Lower lobe of right lung (tissue), 2 donors: ENCODE measurements at places on chromosomes 7 and 10. TPM values are rescaled to one million over a fixed set of nuclear protein-coding genes. Genes with fewer than 3 reads are reported as not detected.

DNA sequence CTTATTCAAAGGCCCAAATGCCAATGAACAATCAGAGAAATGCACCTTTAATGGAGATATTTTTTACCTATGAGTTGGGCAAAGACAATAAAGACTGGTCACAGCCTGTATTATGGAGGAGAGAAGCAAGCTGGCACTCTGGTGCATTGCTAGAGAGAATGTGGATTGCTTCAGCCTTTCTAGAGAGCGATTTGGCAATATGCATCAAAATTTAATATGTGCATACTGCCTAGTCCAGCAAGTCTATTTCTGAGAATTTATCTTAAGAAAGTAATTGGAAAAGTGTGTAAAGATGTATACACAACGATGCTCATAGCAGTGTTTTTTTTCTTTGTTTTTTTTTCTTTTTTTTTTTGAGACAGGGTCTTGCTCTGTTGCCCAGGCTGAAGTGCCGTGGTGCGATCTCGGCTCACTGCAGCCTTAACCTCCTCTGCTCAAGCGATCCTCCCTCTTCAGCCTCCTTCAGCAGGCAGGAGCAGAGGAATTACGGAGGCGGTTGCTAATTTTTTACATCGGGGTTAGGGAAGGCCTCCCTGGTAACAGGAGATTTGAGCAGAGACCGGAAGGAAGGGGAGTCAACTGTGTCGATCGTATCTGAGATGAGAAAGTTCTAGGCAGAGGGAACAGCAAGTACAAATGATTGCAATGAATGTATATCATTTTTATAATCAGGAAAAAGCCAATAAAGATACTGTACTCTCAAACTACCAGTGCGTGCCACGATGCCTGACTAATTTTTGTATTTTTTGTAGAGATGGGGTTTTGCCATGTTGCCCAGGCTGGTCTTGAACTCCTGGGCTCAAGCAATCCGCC, 16.4 kb downstream of the KIAA1549 start:
- H3K4me1 ChIP-seq = peaks cover 16% of the 10 kb centered on the region
- H3K27ac ChIP-seq = no peak overlapping the region
- no peaks in the 10 kb centered on the region for H3K36me3 ChIP-seq
- no peak for DNase-seq
- no peak overlapping the region for H3K4me3 ChIP-seq

GRCh38 chr7:159126311-159127260, 18.1 kb downstream of the VIPR2 start:
- H3K27me3 ChIP-seq = peaks cover 19% of the 10 kb centered on the region
- no peak overlapping the region for H3K27ac ChIP-seq
- no peaks in the 10 kb centered on the region for H3K36me3 ChIP-seq
- no peaks in the 10 kb centered on the region for H3K4me1 ChIP-seq

GRCh38 chr7:20199015-20199737, 18.0 kb downstream of the MACC1 start:
- peaks cover 25% of the 10 kb centered on the region for H3K4me1 ChIP-seq
- H3K4me3 ChIP-seq = no peak overlapping the region
- H3K36me3 ChIP-seq = no peaks in the 10 kb centered on the region
- DNase-seq = peak; percentile 77
- H3K27ac ChIP-seq = peak overlapping the region; percentile 40
- H3K27me3 ChIP-seq = no peaks in the 10 kb centered on the region

PDE1C gene
- 15.5 TPM for total RNA-seq

DNA sequence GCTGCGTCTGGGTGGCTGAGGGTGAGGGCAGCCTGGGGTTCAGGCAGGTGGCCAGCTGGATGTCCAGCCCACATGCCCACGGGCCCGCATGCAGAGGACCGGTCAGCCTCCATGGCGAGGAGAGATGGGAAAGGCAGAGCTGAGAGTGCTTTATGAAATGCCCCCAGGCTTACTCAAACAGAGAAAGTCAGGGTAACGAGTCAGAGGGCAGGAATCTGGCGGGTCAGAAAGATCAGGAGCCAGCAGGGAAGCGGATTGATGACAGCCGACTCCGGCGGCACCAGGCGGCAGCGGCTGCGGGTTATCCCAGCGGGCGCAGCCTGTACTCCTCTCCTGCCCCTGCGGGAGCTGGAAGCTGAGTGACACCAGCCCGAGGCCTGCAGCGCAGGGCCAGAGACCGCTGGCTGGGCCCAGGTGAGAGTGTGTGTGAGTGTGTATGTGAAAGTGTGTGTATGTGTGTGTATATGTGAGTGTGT, 13.4 kb downstream of the SLC13A4 start:
- DNase-seq = no peak
- H3K4me1 ChIP-seq = no peaks in the 10 kb centered on the region
- H3K27ac ChIP-seq = no peak overlapping the region
- no peaks in the 10 kb centered on the region for H3K36me3 ChIP-seq

TFEC gene
- 41.9 TPM for total RNA-seq

STRIP2 gene
- 1.3 TPM for total RNA-seq

TRAPPC14 gene
- 24.3 TPM for total RNA-seq

ZNF853 gene
- total RNA-seq = 4.4 TPM

- H3K27ac ChIP-seq = no peak overlapping the region
- DNase-seq = no peak
- no peak overlapping the region for H3K4me3 ChIP-seq
- H3K36me3 ChIP-seq = peaks cover 68% of the 10 kb centered on the region
- no peaks in the 10 kb centered on the region for H3K27me3 ChIP-seq
Measured at GRCh38 chr7:100102950-100103840, 1.8 kb downstream of the AP4M1 start.

GRCh38 chr10:17208476-17208875, 7.0 kb upstream of the TRDMT1 start:
- H3K4me3 ChIP-seq = no peak overlapping the region
- no peaks in the 10 kb centered on the region for H3K27me3 ChIP-seq
- H3K4me1 ChIP-seq = no peaks in the 10 kb centered on the region
- no peak overlapping the region for H3K27ac ChIP-seq
- H3K36me3 ChIP-seq = no peaks in the 10 kb centered on the region

DNA sequence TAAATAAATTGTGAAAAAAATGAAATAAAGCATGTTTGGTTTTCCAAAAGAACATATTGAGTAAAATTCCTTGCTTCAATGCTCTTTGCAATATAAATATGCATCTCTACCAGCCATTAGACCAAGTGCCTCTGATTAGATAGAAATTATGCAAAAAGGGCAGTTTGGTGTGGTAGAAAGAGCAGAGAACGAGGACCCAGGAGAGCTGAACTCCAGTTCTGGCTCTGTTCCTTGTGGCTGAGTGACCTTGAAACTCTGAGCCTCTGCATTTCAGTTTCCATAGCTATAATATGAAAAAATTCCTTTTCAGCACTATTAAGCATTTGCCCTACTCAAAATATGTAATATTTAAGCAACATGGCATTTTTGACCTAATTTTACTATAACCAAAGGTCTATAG, 36.5 kb downstream of the COL1A2 start:
- H3K36me3 ChIP-seq = peaks cover 22% of the 10 kb centered on the region
- no peaks in the 10 kb centered on the region for H3K27me3 ChIP-seq
- peaks cover 3% of the 10 kb centered on the region for H3K4me1 ChIP-seq
- no peak for DNase-seq

EVX1 gene
- total RNA-seq = not detected

- H3K4me1 ChIP-seq = no peaks in the 10 kb centered on the region
- no peaks in the 10 kb centered on the region for H3K36me3 ChIP-seq
- no peak overlapping the region for H3K4me3 ChIP-seq
- DNase-seq = no peak
- H3K27ac ChIP-seq = no peak overlapping the region
- H3K27me3 ChIP-seq = no peaks in the 10 kb centered on the region
Measured at GRCh38 chr7:34225193-34225592, 319.9 kb downstream of the BMPER start.

CALD1 gene
- 140 TPM for total RNA-seq

DNA sequence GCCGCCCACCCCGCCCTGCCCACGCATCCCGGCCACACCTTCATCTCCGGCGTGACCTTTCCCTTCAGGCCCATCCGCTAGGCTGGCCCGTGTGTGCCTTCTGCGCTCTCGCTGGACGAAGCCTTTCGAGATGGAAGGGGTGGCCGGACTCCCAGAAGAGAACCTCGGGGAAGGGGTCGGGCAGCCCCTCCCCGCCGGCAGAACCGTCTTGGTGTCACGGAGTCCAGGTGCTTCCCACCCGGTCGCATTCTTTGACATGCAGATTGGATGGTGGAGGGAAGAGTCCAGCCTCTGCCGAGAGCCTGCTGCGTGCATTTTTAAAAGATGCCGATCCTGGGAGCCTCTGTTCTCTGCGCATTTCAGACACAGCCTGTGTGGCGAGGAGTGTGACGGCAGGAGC, 7.3 kb upstream of the ZNF853 start:
- H3K4me3 ChIP-seq = no peak overlapping the region
- peaks cover 56% of the 10 kb centered on the region for H3K36me3 ChIP-seq
- no peak for DNase-seq
- no peak overlapping the region for H3K27ac ChIP-seq
- no peaks in the 10 kb centered on the region for H3K4me1 ChIP-seq

GRCh38 chr7:157096286-157097055, 42.3 kb upstream of the UBE3C start:
- no peak overlapping the region for H3K4me3 ChIP-seq
- H3K27me3 ChIP-seq = no peaks in the 10 kb centered on the region
- no peak overlapping the region for H3K27ac ChIP-seq

NXPH1 gene
- total RNA-seq = not detected

DNA sequence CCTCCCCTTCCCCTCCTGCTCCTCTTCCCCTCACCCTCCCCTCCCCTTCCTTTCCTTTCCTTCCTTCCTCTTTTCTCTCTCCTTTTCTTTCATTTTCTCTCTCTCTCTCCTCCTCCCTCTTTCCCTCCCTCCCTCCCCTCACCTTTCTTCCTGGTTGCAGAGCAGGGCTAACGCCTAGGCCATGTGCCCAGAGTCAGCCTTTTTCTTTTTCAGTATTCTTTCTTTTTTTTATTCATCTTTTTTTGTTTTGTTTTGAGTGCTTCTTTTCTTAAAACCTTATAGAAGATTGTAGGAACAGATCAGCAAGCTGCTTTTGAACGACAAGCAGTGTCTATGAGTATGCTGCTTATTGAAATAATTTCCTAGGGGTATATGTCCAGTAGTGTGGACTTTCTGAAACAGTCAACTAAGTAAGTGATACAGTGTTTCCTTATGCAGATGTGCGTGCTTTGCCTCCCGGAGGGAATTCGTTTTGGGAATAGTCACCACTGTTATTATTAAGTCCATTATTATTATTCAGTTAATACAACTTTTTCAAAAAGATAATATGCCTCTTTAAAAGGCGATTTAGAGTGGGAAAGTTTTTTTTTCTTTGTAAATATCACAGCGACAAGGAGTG, 219.2 kb downstream of the CAMK1D start:
- H3K27ac ChIP-seq = no peak overlapping the region
- H3K27me3 ChIP-seq = no peaks in the 10 kb centered on the region
- H3K4me3 ChIP-seq = no peak overlapping the region
- H3K4me1 ChIP-seq = no peaks in the 10 kb centered on the region
- no peak for DNase-seq

- peak; percentile 43 for DNase-seq
- peak overlapping the region; percentile 62 for H3K4me3 ChIP-seq
- H3K27ac ChIP-seq = peak overlapping the region; percentile 68
- H3K27me3 ChIP-seq = peaks cover 19% of the 10 kb centered on the region
Measured at GRCh38 chr7:33903791-33904680, 1.3 kb upstream of the BMPER start.

- H3K27ac ChIP-seq = no peak overlapping the region
- H3K36me3 ChIP-seq = no peaks in the 10 kb centered on the region
- no peaks in the 10 kb centered on the region for H3K27me3 ChIP-seq
- no peaks in the 10 kb centered on the region for H3K4me1 ChIP-seq
Measured at GRCh38 chr10:84499846-84500245, 171.5 kb downstream of the CCSER2 start.

GRCh38 chr7:18778594-18778993, 283.0 kb downstream of the HDAC9 start:
- H3K27ac ChIP-seq = no peak overlapping the region
- no peaks in the 10 kb centered on the region for H3K36me3 ChIP-seq
- H3K4me1 ChIP-seq = no peaks in the 10 kb centered on the region
- H3K4me3 ChIP-seq = no peak overlapping the region
- DNase-seq = no peak

- no peaks in the 10 kb centered on the region for H3K27me3 ChIP-seq
- peaks cover 6% of the 10 kb centered on the region for H3K4me1 ChIP-seq
- no peak overlapping the region for H3K4me3 ChIP-seq
- H3K36me3 ChIP-seq = no peaks in the 10 kb centered on the region
- H3K27ac ChIP-seq = no peak overlapping the region
Measured at GRCh38 chr10:58813573-58813972, 300.9 kb downstream of the BICC1 start.

RARRES2 gene
- total RNA-seq = 144 TPM

FEZF1 gene
- total RNA-seq = not detected

- H3K4me3 ChIP-seq = no peak overlapping the region
- H3K27me3 ChIP-seq = no peaks in the 10 kb centered on the region
- no peaks in the 10 kb centered on the region for H3K36me3 ChIP-seq
- DNase-seq = no peak
- H3K4me1 ChIP-seq = peaks cover 20% of the 10 kb centered on the region
Measured at GRCh38 chr7:108079648-108080591, 50.2 kb downstream of the LAMB4 start.

- no peak for DNase-seq
- H3K4me3 ChIP-seq = no peak overlapping the region
- no peaks in the 10 kb centered on the region for H3K36me3 ChIP-seq
- no peaks in the 10 kb centered on the region for H3K27me3 ChIP-seq
- no peak overlapping the region for H3K27ac ChIP-seq
Measured at GRCh38 chr10:34606890-34607289, 208.2 kb downstream of the PARD3 start.

DNA sequence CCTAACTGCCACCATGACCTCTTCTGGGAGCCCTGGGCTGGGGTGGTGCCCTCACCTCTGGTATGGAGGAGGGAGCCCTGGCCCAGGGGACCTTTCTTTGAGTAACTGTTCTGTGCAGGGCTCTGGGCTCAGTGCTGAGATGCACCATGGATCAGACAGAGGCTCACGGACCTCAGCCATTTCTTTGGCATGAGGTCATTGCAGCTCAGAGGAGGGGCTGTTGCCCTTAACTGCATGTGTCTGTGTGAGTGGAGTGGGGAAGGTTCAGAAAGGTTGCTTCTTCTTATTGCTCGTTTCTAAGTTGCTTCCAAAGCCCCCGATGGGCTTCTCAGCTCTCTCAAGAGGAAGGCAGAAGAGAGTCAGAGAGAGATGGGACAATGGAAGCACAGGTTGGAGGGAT, 233.9 kb downstream of the RPS24 start:
- H3K4me3 ChIP-seq = no peak overlapping the region
- H3K27ac ChIP-seq = peak overlapping the region; percentile 18
- no peak for DNase-seq
- no peaks in the 10 kb centered on the region for H3K27me3 ChIP-seq
- H3K4me1 ChIP-seq = peaks cover 6% of the 10 kb centered on the region

DNA sequence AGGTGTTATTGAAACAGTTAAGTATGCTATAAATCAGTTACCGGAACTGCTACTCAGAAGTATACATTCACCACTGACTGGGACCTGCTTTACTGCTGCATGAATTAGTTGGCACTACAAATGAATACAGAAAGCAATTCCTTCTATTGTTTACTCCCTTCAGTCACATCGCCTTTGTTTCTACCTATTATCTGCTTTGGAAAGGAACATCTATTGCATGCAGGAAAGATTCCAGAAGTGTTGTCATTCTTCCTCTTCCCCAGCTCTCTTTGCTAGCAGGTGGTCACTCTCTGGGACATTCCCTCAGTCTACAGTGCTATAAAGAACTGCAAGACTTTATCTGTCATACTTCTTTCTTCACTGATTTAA, 131.3 kb downstream of the ANK3 start:
- no peaks in the 10 kb centered on the region for H3K4me1 ChIP-seq
- no peak overlapping the region for H3K4me3 ChIP-seq
- H3K27ac ChIP-seq = no peak overlapping the region
- peaks cover 13% of the 10 kb centered on the region for H3K36me3 ChIP-seq

- no peak for DNase-seq
- no peaks in the 10 kb centered on the region for H3K4me1 ChIP-seq
- no peaks in the 10 kb centered on the region for H3K36me3 ChIP-seq
- H3K27me3 ChIP-seq = no peaks in the 10 kb centered on the region
- H3K4me3 ChIP-seq = no peak overlapping the region
Measured at GRCh38 chr10:70320751-70321150, 36.9 kb upstream of the NPFFR1 start.

ELN gene
- 83.3 TPM for total RNA-seq
